Melanocyte of skin (primary cell): ENCODE measurements at places on chromosomes 5 and 9. TPM values are rescaled to one million over a fixed set of nuclear protein-coding genes. Genes with fewer than 3 reads are reported as not detected.

The AJM1 gene
- 0.34 and 0.36 TPM in 2 replicates for total RNA-seq

The GPX8 gene
- total RNA-seq = 64.3 and 67.3 TPM in 2 replicates

The CDC26 gene
- total RNA-seq = 22.0 and 39.6 TPM in 2 replicates

The ZBED3 gene
- 2.8 and 9.8 TPM in 2 replicates for total RNA-seq

The SLC46A2 gene
- not detected in 2 replicates for total RNA-seq

The PDE8B gene
- under 0.01 and 0.15 TPM in 2 replicates for total RNA-seq

The PCDHGA6 gene
- 1.00 and 1.7 TPM in 2 replicates for total RNA-seq

The MAST4 gene
- 2.0 and 5.1 TPM in 2 replicates for total RNA-seq

The GLRA1 gene
- total RNA-seq = not detected in 2 replicates

The RNF180 gene
- total RNA-seq = 4.0 and 5.3 TPM in 2 replicates

The ATP6V1G1 gene
- total RNA-seq = 241 and 253 TPM in 2 replicates

The RAD17 gene
- total RNA-seq = 24.6 and 25.6 TPM in 2 replicates

The SLC36A3 gene
- total RNA-seq = not detected in 2 replicates

The CBY3 gene
- 0.36 TPM in 1 of 2 replicates, not detected in the other for total RNA-seq

The NAA35 gene
- 17.9 and 21.4 TPM in 2 replicates for total RNA-seq

The ARID3C gene
- under 0.01 and 0.15 TPM in 2 replicates for total RNA-seq

The CARTPT gene
- not detected in 2 replicates for total RNA-seq

The CDK7 gene
- total RNA-seq = 46.6 and 47.8 TPM in 2 replicates

The FYB1 gene
- 2.7 and 5.9 TPM in 2 replicates for total RNA-seq

The SPINK4 gene
- not detected in 2 replicates for total RNA-seq

The TLX3 gene
- not detected in 2 replicates for total RNA-seq

The GMCL2 gene
- total RNA-seq = not detected in 2 replicates

The HNRNPAB gene
- total RNA-seq = 85.3 and 127 TPM in 2 replicates

The IL13 gene
- total RNA-seq = 0.36 TPM in 1 of 2 replicates, not detected in the other

The RECK gene
- total RNA-seq = 3.8 and 9.5 TPM in 2 replicates

The FAM193B gene
- total RNA-seq = 16.0 and 19.4 TPM in 2 replicates

The FBN2 gene
- total RNA-seq = 5.9 and 10.0 TPM in 2 replicates

The ADGRD2 gene
- total RNA-seq = not detected in 2 replicates

The ZNF484 gene
- 11.7 and 13.7 TPM in 2 replicates for total RNA-seq

The RLN2 gene
- total RNA-seq = 0.33 and 0.93 TPM in 2 replicates

The ACER2 gene
- 2.2 and 2.3 TPM in 2 replicates for total RNA-seq

The KCNT1 gene
- not detected in 2 replicates for total RNA-seq

The PCDHGA12 gene
- 28.0 and 30.7 TPM in 2 replicates for total RNA-seq
